ENCODE measurements at places on chromosomes 11 and 22. TPM values are rescaled to one million over a fixed set of nuclear protein-coding genes. Genes with fewer than 3 reads are reported as not detected.

Gene CCDC89
- total RNA-seq = 1.2 TPM

Gene GAL3ST3
- not detected for total RNA-seq

Gene NAALADL1
- not detected for total RNA-seq

Gene MISFA
- 1.4 TPM for total RNA-seq

Gene BTG4
- not detected for total RNA-seq
